AG09309 (cell line): ENCODE measurements at places on chromosomes 5 and 9.

GRCh38 chr5:27403243-27403882 lies 365.0 kb upstream of the CDH9 start:
- DNase-seq = no peak

- DNase-seq = no peak
Observed at GRCh38 chr5:2201011-2201410, 318.3 kb upstream of the IRX4 start.

- DNase-seq = no peak
Observed at GRCh38 chr5:56159521-56159947, 73.6 kb downstream of the ANKRD55 start.

DNA sequence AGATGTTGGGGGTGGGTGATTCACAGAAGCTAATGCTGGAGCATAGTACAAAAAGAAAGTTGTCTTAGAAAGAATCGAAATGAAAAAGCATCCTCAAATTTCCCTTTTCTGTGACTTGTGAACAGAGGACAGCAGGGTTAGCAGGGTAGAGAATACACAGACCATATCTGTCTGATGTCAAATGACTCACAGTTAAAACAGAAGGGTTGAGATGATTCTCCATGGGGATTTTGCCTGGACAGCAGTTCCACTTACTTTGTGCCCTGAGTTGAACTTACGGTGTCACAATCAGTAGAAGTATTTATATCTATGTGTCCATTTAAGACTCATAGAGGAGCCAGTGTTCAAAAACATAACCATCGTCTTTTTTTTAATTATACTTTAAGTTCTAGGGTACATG lies 801.6 kb downstream of the KCTD16 start:
- DNase-seq = no peak

- DNase-seq = no peak
Observed at GRCh38 chr9:32677931-32678330, 42.5 kb upstream of the TAF1L start.

DNA sequence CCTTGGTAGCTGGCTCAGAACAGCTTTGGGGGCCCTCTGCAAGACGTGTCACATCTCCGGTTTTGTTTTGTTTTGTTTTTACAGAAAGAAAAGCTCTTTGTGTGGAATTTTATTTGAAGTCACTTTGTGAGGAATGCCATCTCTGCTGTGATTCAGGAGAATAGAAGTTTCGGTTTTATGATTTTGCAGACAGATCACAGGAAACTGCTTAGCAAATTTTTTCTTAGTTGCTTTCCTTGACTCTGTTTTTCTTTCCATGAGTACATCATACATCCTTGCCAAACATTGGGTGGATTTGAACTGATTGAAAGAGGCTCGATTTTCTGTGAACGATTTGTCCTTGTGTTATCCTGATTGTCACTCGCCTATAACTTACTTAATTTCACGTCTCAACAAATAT lies 5.1 kb downstream of the SEMA5A start:
- DNase-seq = peak; percentile 49

DNA sequence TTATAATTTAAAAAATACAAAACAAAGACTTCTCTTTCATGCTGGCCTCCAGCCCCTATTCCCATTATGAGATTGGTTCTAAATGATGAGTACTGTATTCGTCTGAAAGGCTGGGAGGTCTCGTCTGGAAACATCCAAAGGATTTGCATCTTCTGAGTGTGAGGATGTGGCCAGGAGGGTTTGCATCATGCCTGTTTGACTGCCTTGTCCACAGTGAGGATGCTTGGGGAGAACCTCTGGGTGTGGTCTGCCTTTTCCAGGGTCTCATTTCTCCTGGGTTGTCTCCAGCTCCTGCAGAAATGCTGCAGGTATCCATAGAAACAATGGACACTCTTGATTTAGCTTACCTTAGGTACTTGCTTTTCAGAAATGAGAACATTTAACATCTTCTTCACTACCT lies 26.4 kb upstream of the CXCL14 start:
- no peak for DNase-seq

- no peak for DNase-seq
Observed at GRCh38 chr5:1685066-1685465, 114.6 kb downstream of the MRPL36 start.

DNA sequence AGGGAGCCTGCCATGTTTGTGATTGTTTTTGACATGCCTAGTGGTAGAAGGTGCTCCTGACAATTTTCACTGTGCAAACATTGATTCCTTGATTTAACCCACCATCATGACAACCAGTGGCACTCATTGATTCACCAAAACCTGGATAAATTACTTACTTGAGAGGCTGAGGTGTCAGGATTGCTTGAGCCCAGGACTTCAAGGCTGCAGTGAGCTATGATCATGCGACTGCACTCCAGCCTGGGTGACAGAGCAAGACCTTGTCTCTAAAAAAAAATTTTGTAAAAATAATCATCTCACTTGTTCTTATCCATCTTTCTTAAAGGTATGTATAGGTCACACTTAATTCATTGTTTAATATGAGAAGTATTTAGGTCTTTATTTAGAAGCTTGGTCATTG lies 401.3 kb downstream of the ARRDC3 start:
- DNase-seq = no peak

DNA sequence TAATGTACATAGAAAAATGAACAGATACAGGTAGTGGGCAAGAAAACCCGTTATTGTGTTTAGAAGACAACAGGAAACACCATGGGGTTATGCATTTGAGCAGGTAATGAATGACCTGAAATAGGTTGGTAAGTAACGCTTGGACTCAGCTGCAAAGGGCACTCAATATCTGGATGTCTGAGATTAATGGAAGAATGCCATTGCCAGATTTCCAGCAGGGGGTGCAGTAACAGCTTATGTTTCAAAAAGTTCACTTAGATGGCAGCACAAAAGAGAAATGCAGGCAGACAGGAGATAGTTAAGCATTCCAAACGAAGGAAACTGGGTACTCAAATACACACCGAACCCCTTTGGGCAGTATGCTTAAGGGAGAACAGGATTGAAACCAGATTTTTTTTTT lies 285.5 kb upstream of the VLDLR start:
- DNase-seq = no peak

GRCh38 chr5:142411656-142412425 lies 87.0 kb upstream of the SPRY4 start:
- no peak for DNase-seq

GRCh38 chr9:120936011-120936763 lies 9.6 kb upstream of the TRAF1 start:
- DNase-seq = peak; percentile 80

DNA sequence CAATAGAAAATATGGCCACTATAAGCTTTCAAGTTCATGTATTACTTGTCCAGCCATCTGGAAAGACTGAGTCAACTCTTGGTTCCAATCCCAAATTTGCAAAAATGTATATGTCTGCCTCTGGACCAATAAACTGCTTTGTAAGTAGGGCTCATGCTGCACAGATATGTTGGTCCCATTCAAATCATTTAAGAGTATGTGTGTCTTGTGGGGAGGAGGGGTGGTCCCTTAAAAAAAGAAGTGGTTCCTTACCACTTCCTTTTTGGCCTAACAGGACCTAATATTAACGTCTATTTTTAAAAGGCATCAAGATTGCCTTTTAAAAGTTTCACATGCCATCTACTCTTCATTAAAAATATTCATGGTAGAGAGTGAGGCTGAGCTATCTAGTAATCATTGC lies 214.9 kb downstream of the KCTD16 start:
- no peak for DNase-seq

DNA sequence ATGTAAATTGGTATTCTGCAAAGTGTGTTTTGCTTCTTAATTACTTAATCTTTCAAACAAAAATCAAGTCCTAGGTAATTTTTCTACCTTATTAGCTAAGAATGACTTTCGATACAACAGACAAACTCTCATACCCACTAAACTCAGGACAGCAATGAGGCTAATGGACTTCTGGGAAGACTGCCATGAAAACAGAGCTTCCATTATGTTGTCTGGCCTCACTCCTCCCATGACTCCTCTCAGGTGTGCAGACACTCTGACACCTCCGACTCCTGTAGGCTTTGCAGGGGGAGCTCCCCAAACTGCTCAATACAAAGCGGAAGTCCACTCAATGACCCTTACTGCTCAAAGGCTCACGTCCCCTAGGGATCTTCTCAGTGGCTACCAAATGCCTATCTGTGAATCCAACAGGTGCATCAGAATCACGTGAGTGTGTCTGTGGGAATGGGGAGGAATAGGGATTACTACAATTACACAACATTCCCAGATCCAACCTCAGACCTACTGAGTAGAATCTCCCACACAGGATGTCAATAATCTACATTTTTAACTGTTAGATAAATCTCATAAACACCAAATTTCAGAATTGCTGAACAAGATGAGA lies 289.9 kb downstream of the RAB3C start:
- no peak for DNase-seq

DNA sequence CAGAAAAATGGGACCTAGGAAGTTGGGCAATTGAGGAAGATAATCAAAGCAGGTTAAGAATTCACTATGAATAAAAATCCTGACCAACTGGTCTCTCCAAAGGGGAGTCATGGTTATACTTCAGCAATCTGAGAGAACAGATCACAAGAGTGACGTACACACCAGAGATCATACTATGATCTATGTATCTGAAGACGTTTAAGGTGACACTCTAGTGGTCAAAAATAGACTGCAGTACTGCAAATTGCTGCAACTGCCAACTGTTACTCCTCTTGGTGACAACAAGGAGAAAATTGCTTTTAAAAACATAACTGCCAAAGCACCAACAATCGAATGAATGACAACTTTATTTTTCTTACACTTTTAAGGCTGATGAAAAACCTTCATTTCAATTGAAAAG lies 4.9 kb downstream of the AK6 start:
- no peak for DNase-seq

GRCh38 chr9:116352958-116353357 lies 199.4 kb downstream of the PAPPA start:
- no peak for DNase-seq

DNA sequence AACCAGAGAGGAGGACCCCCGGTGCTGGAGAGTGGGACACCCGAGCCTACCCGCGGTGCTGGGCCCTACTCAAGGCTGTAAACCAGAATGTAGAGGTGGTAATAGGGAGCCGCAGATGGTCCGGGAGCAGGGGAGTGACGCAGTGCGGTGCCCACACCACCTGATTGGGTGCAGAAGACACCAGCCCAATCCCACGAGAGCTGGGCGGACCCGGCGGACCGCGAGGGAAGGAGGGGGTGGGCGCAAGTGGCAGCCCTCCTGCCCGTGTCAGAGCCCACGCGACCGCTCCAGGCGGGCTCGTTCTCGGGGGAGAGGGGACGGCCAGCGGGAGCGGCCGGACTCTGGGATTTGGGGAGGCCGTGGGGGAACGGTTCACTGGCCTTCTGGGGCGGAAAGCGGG lies 71.2 kb downstream of the C9orf50 start:
- DNase-seq = no peak

DNA sequence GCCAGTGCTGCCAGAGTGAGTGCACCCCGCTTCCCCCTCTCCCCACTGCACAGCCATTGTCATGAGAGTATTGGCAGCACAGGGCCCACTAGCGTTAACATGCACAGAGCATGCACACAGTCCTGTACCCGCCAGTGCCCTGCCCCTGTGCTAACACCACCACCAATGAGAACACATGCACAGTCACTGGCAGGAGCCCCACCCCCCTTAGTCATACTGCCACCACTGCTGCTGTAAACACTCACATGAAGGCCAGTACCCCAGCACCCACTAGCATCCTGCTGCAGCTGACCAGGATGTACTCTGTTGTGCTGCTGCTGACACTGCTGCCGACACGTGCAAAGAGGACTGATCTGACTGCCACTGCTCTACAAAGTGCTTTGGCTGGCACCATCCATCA lies 19.5 kb upstream of the RANBP6 start:
- no peak for DNase-seq

DNA sequence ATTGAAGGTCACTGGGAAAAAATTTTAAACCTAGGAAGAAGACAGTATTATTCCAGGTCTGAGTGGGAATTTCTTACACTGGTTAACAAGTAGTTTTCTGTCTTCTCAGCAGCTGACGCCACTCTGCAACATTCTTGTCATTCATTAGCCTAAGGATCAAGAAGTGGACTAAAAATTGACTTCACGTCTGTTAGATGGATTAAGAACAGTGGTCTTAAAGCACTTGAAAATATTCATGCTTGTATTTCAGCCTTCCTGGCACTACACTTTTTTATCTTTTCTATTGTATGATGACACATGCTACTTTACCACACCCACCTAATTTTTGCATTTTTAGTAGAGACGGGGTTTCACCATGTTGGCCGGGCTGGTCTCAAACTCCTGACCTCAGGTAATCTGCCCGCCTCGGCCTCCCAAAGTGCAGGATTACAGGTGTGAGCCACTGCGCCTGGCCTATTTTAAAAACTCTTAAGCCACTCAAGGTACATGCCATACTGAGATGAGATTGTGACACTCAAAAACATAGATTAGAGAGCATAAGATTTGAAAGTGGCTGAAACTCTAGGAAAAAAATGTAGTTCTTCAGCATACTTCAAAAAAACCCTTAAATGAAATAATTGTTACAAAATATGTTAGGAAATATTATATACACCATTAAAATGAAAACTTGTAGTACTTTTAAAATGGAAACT lies 8.4 kb downstream of the MATR3 start:
- DNase-seq = no peak

DNA sequence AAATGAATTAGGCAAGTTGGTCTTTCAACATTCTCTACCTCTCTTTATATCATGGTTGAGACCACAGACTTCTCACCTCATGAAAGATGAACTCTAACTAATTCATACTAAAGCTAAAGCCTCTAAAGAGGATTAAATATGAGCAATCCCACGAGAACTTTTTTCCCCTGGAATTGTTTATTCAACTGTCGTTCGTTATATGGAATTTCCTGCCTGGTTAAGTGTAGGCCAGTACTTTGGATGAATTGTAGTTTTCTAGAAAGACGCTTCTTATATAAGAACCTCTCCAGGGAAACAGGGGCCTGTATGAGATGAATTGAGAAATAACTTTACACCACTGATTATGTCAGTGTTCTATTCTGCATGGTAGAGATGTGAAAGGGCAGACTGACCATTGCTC lies 42.9 kb downstream of the PDCD1LG2 start:
- peak; percentile 59 for DNase-seq

GRCh38 chr5:150129813-150130492 lies 25.7 kb downstream of the PDGFRB start:
- no peak for DNase-seq

GRCh38 chr5:7801891-7802614 lies 48.9 kb downstream of the CFAP90 start:
- no peak for DNase-seq

- no peak for DNase-seq
Observed at GRCh38 chr5:121737120-121737519, 114.6 kb upstream of the FTMT start.

DNA sequence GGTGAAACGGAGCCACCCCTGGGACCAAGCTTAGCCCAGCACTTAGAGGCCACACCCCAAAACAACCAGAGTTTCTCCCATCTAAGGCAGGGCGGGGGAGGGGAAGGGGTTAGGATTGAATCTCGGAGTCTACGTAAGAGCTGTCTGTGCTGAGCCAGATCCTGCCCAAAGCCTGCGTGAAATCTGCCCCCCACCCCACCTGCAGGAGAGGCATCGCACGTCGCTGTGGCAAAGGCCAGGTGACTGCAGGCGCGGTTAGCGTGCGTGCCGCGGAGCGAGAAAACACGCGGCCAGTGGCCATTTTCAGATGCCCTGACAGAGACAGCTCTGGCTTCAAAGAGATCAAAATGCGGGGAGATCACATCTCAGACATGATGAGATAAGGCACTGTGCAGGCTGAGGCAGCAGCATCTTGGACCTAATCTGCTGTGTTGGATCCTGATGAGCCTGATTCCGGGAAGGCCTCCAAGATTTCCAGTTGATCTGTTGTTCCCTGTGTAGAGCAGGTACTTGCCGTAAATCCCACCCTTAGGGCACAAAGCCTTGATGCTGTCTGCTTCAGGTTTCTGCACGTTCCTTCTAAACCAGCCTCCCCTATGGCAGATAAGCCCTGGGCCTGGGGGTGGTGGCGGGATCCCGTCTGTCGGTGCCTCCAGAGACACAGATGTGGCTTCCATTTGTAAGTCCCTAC lies 2.5 kb upstream of the QSOX2 start:
- DNase-seq = no peak
